ENCODE measurements at places on chromosomes 13 and 19.
A peak's percentile ranks its signal among the peaks of the same experiment; 100 is the strongest.

DNA sequence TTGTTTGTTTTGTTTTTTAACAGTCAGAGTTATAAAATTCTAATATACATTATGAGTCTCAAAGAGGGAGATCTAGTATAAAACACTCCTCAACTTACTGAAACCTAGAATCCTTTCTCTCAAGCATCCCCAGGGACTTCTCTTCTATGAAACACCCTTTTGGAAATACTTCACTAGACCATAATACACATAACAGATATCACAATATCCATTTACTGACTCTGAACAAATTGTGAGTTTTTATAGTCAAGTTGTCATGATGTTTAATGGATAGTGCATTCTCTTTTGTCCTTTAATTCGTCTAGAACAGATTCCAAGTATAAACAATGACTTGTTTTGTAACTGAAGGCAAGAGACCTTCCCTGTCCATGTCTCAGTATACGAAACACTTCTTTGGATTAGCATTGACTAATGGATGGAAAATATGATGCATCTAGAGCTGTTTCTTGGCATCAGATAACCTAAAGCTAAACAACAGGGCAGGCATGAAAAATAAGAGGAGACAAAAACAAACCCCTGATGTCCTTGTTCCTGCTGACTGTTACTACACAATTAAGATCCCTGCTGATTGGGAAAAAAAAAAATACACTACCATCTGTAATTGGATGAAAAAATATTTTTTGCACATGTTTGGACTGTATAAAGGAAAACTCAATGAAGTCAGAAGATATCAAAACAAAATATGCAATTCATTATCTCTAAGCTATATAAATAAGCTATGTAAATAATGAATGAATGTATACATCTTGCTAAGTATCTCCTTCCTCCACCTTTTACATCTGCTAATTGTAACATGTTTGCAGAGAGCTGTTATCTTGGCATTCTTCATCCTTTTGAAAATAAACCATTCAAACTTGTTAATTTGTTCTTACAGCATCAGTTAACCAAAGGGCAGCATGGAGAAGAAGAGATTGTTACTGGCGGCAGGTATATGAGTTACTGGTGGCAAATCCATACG is 214.2 kb downstream of the LACC1 start:
- no peak for DNase-seq

GRCh38 chr13:54449922-54450321 is 1421.3 kb downstream of the OLFM4 start:
- no peak for DNase-seq

- DNase-seq: no peak
Measured at GRCh38 chr19:14821937-14822336, 13.0 kb downstream of the OR7A5 start.

DNA sequence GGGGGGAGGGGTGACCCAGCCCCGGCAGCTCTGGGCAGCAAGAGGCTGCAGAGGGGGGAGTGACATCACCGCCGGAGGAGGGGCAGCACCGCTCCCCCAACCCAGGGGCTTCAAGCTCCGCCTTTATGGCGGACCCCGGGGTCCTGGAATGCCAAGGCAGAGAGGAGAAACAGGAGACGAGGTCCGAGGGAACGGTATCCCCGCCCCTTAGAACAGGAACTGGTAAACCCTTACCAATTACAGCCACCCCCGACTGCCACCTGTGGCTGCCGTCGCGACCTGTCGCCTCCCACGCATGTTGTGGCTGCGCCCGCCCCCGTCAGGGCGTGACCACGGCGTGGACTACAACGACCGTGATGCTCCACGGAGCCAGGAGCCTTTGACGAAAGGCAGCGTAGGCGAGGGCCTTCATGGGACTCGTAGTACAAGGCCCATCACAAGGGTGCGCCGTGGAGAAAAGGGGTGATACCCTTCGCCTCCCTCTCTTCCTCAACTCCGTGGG is 4.1 kb upstream of the KCNC3 start:
- peak; percentile 88 for DNase-seq

DNA sequence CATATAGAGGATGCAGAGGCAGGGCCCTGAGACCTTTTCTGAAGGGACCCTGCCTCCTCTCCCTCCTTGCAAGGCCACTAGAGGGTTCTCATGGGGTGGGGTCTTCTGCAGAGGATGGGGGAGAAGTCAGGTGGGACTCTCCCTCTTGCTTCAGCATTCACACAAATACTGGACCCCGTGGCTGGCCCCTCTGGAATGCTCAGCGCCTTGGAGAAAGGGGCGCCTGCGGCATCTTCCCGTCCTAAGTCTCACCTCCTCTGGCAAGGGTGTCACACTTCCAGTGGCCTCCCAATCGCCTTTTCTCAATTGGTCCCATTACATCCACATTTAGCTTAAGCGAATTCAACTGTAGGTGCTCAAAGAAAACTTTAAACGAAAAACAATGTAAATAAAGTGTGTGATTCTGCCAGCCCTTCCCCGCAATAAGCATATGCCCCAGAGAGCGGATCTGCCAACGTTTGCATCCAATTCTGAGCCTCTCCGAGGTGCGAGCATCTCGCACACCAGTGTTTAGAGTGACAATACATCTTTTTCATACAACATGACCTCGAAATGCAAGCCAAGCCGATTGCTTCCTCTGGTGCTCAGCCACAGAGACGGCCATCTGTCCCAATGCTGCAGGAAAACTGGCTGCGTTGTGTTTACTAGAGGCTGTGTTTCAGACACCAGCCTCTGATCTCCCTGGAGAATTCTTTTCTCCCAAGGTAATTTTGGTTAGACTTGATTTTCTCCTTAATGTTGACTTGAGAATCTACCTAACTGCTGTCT is 69.1 kb upstream of the WASF3 start:
- DNase-seq: no peak

All from progenitor cell of endocrine pancreas (in vitro differentiated cells).